ENCODE measurements at places on chromosomes 7 and 10.

DNA sequence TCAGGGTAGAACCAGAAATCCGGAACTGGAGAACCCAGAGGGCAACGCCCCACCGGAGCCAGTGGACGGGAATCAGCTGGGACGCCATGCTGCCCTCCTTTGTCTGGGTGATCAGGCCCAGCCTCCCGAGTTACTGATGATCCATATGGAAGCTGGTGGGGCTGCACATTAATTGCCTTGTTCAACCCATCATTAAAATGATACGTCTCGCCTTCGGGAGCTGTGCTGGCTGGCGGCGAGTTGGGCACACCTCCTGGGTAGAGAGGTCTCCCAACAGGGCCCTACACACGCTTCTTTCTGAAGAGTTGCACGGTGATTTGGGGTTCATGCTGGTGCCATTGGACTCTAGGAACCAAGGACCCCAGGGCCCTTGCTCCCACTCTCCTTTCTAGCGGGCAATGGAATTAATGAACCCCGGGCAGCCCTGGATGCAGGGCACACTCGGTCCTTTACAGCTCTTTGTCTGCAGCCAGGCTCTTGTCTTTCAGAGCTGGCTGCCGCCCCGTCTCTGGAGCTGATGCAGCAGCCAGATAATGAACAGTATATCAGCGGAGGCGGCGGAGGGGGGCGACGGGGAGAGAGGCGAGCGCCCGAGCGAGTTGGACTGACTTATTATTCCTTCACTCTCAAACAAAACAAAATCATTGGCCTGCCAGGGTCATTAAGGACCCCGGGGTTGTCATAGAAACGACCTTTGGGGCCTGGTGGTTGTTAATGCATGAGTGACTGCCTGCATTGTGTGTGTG lies 412.2 kb upstream of the ZMIZ1 start:
- no peak for DNase-seq

DNA sequence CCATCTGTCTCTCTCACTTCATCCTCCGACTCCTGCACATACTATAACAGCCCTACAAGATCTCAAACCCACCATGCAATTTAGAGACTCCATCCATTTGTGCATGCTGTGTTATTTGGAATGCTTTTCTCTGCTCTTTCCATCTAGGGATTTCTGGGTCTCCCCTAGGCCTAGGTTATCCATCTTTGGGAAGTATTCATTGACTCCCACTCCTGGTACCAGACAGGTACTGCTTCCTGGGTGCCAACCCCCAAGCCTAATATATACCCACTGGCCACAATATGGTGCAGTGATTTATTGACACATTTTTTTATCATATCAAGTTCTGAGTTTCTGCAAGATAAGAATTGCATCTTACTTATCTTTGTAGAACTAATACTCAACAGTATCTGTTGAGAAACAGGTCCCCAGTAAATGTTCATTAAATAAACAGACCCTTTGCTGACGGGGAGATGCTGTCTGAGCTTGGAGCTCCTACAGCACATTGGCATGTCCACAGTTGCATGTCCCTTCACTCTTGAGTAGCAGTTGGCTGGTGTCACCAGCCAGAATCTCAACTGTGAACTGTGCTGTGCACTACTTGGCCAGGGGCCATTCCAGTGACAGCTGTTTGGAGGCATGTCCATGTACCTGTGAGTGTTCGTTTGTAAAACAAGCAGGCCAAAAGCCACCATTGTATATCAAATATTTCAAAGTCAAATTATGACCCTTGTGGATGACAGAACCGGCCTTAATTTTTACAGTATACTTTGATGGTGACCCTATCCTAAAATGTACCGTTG lies 223.3 kb upstream of the NFE2L3 start:
- DNase-seq, result no peak

DNA sequence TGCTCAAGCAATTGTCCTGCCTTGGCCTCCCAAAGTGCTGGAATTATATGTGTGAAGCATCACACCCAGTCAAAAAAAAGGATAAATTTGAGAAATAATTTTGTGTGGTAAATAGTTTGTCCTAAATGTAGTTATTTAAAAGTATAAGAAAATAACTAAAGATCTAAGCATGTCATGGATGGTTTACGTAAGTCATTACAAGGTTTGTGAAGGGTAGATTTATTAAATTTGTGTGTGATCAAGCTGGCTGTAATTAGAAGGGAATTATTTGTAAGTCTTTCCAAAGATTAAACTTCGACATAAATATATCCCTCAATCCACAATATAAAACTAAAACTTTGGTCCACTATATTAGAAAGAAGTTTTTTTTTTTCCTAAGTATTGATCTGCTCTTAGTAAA lies 28.6 kb downstream of the ORC5 start:
- no peak for DNase-seq

DNA sequence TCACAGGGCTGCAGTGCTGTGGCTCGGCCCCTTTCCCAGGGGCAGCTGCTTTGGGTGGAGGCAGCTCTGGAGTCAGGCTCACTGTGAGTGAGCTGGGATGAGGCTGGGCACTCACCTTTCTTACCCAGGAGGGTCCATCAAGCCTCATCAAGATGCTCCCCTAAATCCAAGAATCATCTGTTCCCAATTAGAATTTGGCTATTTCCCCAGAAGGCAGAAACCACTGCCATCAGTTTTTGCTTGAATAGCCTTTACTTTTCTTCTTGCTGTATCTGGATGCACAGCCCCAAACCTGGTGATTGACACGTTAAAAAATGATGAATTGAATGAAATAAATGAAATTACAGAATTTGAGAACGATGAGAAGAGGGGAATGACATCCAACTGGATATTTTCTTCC lies 74.3 kb upstream of the LYZL1 start:
- no peak for DNase-seq

DNA sequence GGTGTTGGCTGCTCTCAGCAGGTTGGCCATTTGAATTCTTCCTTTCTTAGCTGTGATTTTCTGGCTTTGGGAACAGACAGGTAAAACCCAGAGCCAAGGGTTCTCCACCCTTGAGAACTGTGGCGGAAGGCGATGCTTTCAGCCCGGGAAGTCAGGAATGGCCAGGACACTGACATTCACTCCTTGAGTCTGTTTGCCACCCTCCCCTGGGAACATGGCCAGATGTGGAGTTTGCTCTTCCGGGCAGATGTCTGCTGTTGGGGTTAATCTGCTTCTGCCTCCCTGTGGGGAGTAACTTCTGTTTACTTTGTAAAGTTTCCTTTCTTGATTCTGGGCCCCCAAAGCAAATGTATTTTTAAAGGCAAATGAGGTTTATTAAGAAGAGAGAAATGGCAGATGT lies 17.7 kb downstream of the GATA3 start:
- DNase-seq, result no peak

DNA sequence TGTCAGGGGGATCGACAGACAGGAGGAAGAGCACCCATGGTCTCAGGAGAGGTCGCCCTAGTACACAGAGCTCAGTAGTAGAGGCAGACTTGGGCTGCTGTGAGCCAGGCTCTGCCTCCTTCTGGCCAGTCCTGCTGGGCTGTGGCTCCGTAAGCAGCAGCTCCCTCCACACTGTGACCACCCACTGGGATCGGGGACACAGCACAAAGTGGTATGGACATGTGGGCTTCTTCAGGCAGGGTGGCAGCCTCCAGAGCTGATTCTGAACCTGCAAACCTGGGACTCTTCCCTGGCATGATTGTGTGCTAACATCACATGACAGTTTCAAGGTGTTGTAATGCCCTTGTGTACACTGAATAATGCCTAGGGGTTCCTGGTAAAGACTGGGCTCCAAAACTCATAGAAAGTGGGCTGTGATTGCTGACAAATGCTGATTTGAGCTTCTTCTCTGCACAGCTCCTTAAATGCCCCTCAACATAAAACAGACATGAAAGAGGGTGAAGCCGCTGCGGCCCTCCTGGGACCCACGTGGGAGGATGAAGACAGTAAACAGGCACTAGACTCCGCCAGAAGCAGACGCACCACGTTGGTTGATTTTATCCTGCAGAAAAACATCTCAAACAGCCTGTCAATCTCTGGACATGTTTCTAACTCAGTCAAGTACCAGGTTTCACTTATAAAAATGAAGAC lies 76.7 kb downstream of the GPR26 start:
- DNase-seq, result no peak

DNA sequence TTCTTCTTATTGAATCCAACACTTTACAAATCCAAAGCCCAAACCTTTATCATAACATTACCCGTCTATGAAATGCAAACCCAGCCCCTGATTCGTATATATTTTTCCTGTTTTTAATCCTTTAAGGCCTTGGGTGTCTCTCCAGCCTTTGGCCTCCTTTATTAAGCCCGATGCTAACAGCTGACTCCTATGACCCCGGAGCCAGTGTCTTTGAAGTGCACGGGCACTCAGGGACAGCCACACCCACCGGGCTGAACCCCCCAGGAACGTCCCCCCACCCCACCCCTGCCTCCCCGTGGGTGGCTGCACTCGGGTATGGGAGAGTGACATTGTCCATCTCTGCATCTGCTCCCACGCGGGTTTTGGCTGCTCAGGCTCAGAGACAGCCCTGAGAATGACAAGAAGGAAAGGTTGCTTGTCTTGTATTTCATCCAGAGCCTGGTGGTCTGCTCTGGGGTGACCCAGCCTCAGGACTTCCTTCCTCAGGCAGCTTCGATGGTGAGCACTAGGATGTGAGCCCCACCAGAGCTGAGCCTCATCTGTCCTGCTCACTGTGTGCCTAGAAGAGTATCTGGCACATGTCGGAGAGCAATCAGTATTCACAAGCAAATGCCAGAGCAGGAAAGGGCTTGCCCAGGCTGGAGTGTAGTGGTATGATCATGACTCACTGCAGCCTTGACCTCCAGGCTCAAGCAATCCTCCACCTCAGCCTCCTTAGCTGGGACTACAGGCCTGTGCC lies 210.4 kb downstream of the SKIDA1 start:
- peak; percentile 81 for DNase-seq

DNA sequence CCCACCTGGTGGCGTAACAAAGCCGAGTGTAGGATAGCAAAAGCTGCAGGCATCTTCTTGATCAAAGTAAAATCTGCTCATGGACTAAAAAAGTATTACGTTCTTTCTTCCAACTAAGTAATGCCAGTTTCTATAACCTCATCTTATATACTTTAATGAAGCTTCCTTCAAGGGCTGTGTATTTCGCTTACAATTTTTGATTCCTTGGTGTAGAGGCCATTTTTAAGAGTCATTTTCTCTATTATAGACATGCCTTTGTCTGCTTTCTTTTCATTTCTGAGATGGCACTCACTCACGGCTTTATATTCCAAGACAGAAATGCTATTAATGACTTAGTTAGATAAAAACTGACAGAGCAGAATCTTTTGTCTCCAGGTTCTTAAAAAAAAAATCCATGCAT lies 194.0 kb downstream of the HECW1 start:
- DNase-seq, result no peak

DNA sequence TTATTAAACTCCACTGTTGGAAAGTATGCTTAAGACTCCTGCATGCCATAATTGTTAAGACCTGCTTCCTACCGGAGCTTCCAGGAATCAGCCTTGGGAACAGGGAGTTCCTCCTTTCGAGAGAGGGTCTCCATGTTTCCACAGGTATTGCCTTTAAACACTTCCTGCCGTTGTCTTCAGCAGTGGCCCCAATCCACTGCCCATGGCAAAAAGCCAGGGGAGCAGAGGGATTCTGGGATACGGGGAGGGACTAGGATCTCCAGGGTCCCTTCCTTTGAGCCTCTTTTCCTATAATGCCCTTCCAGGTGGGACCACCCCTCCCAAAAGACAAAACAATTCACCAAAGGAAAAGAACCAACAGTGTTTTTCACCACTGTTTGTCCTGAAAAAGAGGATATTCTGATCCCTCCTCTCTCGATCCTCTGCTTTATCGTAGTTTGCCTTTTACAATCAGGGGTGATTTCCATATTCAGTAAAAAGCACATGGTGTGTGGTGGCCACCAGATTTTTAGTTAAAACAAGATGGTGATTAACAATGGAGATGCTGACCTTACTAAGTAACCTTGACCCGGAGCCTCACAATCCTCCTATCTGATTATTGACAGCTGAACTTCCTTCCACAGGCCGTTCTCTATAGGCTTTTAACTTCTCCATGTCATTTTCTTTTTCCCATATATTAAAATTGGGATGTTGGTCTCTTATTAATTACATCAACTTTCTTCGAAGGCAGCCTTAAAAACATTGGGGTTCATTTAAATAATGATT lies 36.0 kb downstream of the LRRC72 start:
- DNase-seq, result no peak

DNA sequence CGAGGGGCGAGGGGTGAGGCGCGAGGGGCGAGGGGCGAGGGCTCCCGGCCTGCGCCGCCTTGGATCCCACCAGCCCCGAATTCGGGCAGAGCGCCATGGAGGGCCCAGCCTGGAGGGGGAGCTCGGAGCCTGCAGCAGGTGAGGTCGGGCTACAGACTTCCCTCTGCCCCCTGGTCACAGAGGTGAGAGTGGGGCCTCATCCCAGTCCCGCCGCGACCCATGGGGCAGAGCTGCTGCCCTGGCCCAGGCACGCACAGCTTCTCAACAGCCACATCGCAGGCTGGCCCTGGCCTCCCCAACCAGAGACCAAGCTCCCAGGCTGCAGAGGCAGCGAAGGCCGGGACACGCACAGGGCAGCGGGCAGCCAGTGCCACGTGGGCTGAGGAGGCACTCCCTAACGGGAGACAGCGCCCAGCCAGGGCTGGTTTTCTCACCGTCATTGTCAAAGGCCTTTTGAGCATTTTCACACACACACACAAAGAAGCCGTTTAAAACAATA lies 191.8 kb downstream of the PTPRN2 start:
- no peak for DNase-seq

DNA sequence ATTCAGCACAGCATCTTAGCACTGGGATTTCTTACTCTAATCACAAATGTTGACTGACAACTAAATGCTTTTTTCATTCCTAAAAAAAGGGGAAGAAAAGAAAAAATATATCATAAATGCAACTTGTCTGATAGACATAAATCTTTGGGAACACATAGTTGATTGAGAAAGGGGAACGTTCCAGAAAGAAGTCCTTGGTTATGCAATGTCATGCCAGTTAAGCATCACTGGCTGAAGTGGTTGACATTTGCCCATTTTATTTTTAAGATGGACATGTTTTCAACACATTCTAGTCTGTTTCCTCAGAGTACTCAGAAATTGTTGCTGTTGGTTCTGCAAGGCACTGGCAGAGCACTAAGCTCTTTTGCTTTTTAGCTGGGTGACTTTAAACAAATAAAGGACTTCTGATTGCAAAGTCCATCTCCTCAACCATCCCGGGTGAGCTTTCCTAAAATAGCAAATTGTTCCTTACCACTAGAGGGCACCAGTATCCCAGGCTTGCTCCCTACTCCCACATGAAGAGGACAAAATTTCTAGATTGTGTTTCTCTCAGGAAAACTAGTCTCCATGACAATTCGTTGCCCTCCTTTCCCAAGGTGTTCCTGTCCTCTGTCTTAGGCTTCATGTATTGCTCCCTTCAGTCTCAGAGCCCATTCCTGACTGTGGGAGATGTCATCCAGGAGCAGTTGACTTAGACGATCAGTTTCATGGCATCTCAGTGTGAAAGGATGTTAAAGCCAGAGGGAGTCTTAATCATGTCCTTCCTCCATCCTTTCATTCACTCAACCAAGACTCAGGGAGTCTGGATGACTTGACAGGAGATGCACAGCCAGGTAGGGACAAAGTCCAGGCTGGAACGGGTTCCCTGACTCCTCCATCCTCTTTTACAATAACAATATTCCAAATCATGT lies 23.9 kb downstream of the OPALIN start:
- peak; percentile 49 for DNase-seq

GRCh38 chr7:1664711-1665548 lies 5.1 kb upstream of the ELFN1 start:
- peak; percentile 38 for DNase-seq

Measured in kidney tubule cell (primary cell).